ENCODE measurements at places on chromosomes 4 and X.

DNA sequence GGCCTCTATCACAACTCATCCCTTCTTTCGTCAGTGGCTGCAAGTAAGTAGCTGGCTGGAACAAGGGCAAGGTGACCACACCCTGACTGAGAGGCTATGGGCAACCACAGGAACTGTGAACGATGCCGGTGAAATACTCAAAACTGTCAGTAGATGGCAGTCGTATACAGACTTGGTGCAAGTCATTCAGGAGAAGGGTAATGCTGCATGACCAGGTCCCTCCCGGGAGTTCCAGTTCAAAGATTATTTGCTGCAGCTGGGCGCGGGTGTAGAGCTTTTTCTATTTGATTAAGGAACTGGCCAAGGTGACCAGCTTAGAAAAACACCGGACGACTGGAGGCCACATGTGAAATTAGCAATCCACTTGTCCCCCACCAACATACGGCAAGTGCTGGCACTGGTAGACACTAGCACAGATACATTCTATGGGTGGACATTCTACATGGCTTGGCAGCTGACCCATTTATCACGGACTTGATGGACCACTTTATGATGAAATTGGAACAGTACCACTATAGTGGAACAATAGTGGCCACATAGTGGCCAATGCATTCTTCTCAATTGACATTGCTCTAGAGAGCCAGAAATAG is 726.6 kb downstream of the TRAM1L1 start:
- DNase-seq, result no peak

DNA sequence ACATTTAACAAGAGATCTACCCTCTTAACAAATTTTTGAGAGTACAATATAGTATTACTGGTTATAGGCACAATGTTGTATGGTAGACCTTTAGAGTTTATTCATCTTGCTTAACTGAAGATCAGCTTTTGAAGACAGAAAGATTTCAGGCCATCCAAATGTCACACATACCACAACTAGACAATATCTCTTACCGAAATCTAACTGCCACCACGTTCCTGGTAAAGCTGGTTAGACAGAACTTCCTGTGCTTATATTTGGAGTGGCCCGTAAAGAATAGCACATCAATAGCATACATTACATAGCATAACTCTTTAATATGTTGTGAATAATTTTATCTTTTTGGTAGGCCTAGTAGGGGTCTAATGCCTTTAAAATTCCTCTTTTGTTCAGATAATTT is 29.8 kb upstream of the ARHGEF6 start:
- no peak for DNase-seq

- no peak for DNase-seq
Observed at GRCh38 chr4:181858741-181859140, 384.5 kb upstream of the TENM3 start.

- DNase-seq, result no peak
Observed at GRCh38 chr4:8095956-8096689, 62.5 kb downstream of the ABLIM2 start.

DNA sequence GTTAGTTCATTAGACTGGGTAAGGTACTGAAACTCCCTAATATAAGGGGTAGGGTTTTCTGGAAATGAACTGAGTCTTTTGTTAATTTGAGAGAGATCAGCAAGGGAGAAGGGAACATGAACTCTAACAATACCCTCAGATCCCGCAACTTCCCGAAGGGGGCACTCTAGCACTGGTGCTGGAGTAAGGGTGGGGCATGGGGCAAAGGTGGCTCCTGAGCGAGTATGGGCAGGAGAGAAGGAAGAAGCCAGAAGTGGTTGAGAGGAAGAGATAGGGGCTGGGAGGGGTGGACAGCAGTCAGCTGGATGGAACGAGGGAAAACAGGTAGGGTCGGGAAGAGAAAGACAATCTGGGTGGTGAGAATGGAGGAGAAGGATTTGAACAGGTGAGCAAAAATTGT is 183.2 kb upstream of the MAGEE2 start:
- no peak for DNase-seq

DNA sequence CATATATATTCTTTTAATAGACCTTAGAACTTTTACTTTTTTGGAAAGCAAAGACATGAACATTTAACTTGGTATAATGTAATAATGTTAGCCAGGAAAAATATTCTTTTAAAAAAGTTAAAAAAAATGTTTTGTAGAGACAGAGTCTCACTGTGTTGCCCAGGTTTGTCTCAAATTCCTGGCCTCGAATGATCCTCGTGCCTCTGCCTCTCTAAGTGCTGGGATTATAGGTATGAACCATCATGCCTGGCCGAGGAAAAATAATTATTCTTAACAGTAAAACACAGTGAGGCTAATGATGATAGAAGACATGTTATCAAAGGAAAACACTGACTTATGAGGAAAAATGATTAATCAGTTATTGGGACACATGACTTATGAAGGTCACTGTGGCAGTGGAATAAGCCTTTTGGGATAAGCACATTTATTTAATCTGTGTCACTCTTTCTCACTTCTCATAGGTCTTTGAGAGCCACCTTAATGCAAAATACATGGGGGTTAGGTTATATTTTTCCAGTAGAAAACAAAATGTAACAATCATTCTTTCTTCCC is 6.0 kb upstream of the BMP2K start:
- DNase-seq, result no peak

DNA sequence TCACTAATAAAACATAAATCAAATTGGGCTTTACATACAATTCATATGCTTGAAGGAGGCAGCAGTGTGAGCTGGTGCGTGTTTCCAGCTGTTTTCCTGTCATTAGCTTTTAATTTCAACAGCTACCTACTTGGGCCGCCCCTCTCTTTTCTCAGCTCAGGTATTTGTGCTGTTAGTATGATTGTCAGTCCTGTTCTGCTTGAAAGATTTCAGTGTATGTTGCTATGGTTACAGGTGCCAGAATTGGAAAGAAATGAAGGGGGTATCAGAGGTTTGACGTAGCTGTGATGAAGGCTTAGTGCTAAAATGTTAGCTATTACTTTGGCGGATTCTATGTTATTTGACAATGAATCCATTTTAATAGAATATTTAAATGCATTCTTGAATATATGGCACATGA is 440.3 kb downstream of the ZIC3 start:
- DNase-seq, result no peak

DNA sequence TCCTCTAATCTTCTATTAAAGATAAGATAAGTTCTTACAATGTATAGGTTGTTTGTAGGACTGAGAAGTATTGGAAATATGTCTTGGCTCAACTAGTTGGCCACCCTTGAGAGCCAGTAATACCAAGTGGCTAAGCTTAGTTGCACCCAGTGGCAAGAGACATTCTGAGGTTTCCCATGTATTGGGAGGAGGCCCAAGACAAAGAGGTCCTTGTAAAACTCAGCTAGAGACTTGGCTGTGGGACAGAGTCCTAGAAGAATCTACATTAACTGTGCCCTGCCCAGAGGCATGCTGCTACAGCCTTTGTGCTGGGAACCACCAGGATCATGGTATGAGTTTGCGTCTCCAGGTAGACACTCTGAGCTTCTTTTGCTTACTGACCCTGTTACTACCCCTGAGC is 41.9 kb upstream of the SLC4A4 start:
- no peak for DNase-seq

DNA sequence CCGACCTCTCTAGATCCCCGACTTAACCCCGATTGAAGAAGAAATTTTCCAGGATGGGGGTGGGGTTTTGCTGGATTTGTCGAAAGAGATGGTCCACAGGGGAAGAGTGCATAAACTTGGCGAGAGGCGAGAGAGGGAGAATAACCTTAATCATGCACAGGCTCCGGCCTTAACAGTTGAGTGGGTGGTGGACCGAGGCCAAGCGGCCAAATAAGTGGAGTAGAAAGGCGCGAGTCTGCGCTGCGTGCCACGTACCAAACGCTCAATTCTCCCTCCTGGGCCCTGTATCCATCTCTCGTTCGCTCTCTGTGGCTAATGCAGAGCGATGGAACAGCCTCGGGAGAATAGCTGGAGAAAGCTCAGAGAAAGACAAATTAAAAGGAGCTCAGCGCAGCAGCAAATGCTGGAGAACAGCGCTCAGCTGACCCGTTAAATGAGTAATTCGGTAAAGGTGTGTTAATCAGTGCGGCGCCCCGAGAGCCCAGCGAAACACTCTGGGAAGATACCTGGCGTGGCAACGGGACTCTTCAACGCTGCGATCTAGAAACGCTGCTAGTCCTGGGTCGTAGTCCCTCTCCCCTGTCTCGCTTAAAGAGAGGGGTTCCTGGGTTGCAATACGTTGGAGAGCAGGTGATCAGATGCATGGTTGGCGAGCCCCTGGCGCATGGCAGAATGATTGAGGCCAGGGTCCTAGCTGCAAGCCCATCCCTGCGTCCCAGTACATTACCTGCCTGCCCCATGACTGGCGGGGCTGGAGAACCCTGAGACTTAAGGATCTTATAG is 887 bp upstream of the IL1RAPL2 start:
- no peak for DNase-seq

- no peak for DNase-seq
Observed at GRCh38 chrX:121569609-121570008, 522.2 kb downstream of the GLUD2 start.

- DNase-seq, result no peak
Observed at GRCh38 chr4:94216394-94216793, 8.7 kb downstream of the SMARCAD1 start.

DNA sequence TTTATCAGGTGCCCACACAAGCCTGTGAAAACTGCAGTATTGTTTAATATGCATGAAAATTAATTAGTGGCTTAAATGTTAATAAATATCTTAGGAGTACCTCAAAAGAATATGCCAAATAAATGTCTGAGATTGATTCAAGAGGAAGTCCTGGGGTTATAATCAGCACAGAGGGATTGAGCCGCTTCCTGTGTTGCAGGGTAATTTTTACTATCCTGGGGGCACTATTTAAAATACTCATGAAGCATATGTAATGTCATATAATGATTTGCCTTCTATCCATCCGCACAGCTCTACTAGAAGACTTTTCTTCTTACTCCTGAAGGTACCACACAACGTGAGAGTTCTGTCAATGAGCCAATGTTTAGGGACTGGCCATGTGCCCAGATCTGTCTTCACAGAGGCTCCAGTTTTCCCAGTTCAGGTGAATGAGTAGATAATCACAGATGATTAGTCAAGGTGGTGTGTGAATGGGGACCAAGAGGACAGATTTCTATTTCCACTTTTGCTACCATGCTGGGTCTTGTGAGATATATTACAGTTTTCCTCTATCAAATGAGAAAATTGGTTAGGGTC is 233.3 kb downstream of the USP46 start:
- no peak for DNase-seq

GRCh38 chr4:98126141-98126540 is 17.1 kb downstream of the STPG2 start:
- no peak for DNase-seq

DNA sequence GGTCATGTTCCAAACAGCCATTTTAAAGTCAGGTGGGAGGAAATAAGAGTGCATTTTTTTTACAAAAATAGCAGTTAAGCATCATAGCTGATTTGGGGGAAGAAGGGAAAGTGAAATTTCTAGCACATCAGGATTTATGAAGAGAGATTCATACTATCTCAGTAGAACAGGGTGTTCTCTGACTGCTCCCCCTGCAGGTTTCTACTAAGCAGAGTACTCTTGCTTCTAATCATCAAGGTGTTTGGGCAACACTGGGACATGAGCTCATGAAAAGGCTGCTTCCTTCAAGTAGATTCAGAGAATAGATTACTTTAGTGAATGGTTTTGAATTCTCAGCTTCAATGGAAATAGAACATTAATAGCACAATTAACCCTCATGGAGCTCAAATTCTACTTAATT is 591.4 kb upstream of the PCDH10 start:
- DNase-seq, result no peak

DNA sequence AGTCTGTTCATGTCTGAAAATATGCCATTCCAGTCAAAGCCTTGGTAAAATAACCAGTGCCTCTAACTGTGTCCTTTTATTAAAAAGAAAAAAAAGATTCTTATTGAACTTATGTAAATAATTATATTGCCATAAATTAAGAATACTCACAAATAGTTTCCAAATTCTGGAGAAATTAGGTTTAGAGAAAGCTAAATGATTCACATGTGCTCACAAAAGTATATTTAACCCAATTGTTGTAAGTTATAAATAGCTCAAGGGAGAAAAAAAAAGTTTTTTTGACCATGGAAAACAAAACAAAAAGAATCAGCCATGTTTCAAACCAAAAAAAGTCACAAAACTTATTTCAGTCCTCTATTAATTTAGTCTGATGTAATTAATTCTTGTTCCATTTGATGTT is 25.3 kb upstream of the HERC6 start:
- no peak for DNase-seq

DNA sequence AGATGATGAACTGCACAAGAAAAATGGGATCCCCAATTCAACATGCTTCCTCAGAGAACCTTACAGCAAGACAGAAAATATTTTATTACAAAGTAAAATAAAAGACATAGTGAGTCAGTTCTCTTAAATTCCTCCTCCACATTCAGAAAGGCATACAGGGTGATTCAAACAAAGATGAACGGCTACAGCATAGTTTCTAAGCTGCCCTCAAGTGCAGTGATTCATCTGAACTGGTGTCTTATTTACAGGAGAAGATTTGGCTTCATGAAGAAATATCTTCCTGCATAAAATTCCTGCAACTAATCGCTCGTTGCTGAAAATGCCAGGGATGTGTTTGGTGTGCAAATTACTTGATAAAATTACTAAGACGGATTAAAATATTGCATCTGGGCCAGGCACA is 103.6 kb downstream of the PRKX start:
- no peak for DNase-seq

DNA sequence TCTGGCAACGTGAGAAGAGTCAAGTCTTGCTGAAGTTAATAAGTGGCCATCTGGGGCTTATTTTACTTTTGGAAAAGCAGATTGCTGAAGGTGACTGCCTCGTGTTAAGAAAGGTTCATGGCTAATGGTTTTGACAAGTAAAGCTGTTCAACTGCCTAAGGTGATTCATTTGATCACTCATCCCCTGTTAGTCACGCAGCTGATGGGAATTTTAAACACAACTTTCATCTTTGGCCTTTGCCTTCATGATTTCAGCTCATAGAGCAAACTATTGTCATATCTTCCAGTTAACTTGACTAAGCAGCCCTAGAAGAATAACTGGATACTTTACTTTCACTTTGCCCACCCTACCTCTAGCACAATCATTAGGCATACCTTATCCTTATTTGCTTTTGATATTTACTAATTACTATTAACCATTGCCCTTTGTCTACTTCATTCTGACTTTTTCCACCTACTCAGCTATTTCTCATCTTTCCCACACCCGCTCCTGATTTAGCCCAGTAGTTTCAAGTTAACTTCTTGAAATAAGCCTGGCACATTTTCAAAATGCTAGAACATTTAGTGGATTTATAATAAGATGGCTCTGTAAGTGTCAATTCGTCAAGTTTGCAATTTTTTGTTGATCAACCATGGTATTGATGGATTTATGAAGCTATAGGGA is 170.6 kb upstream of the S100G start:
- DNase-seq, result no peak

DNA sequence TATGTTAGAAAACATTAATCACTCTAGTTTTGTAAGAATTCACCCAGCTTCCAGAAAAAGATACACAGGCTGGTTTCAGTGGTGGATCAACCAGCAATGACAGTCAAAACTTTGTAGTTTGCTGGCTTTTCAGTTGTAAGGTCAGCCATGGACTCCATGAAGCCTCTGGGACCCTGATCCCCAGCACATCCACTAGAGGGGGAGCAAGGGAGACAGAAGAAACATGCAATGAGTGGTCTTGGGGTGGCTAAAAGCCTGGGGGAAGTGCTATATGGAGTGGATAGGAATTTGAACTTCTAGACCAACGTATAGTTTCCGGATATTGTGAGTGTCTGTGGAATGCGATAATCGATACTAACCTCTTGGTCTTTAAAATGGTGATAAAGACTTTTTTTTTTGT is 72.7 kb downstream of the AFF2 start:
- no peak for DNase-seq

GRCh38 chrX:17964871-17965270 is 103.8 kb upstream of the RAI2 start:
- no peak for DNase-seq
